ENCODE measurements at places on chromosomes 16 and 17.

GRCh38 chr17:77002103-77003045 lies 134.2 kb downstream of the MGAT5B start:
- no peak for DNase-seq

DNA sequence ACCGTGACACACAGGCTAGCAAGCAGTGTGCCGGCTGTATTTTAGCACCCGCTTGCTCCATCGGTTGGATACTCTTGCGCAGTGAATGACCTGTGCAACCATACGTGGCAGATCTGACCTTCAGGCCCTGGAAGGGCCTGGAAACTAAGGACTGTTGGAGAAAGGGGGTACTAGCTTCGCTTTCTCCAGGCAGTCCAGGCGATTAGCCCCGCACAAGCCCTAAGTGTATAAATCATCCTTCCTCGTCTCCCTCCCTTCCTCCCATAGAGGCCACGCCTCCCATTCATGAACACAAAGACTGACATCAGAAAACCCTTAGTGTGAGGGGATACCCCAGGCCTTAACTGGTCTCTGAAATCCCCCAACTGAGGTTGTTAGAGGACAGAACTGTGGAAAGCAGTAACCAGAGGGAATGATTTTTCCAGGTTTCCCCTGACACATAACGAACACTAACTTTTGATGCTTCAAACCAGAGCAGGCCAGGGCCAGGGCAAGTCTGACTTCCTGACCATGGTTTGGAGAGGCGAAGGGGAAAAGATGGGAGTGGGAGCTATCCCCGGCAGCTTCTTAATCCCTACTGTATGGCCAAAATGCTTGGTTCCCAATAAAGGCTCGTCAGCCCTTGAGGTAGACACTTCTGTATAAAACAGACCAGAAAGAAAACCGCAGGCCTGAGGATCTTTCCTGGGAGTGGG lies 1.4 kb upstream of the DYNLL2 start:
- no peak for DNase-seq

GRCh38 chr17:49580981-49581647 lies 5.4 kb downstream of the NXPH3 start:
- no peak for DNase-seq

DNA sequence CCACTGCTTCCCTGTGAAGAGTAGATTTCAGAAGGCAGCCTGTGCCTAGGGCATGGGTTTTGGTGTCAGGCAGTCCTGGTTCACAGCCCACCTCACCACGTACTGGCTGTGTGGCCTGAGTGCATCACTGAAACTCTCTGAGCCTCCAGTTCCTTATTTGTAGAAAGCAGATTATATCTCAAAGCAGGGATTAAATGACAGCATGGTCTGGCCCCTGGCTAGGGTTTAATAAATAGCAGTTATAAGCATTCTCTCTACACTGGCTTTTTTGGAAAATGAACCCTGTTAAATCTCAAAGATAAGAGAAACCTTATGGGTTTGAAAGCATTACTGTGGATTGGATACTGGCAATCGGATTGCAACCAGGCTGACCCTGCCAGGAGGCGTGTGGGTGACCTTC lies 2.9 kb upstream of the MT1M start:
- DNase-seq = no peak

DNA sequence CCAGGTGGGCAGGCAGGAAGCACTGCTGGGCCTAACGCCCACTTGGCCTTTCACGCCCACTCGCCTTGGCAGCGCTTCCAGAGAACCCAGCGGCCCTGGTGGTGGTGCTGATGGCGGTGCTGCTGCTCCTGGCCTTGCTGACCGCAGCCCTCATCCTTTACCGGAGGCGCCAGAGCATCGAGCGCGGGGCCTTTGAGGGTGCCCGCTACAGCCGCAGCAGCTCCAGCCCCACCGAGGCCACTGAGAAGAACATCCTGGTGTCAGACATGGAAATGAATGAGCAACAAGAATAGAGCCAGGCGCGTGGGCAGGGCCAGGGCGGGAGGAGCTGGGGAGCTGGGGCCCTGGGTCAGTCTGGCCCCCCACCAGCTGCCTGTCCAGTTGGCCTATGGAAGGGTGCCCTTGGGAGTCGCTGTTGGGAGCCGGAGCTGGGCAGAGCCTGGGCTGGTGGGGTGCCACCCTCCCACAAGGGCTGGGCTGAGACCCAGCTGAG lies 64.7 kb downstream of the MRC2 start:
- DNase-seq = peak; percentile 44
